ENCODE measurements at places on chromosomes 11 and 22. TPM values are rescaled to one million over a fixed set of nuclear protein-coding genes. Genes with fewer than 3 reads are reported as not detected.

DNA sequence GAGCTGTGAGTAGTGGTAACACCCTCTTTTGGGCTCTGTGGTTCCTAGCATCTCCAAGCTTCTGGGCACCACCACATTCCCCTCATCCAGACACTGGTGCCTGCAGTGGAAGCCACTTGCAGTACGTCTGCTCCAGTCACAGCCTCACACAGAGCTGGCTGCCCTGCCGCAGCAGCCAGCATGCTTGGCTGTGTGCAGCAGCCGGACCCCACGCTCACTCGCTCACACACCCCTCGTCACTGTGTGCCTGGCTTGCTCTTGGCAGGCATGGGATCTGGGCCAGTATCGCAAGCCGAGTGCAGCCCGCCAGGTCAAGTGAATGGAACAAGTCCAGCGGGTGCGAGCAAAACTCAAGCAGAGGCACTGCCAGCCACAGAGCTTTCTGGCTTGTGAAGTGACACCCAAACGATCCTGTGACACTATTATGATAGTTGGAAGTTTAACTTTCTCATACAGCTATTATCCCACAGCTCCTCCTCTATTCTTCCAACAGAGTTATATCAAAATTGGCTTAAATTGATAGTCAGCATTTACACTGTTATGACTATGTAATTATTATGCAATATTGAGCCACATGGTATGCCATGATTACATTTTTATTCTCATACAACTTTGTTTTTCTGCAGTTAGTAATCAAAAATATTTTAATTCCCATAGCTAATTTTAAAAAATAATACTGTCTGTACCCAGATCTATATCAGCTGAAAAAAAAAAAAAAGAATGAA, 89.0 kb downstream of the CCDC73 start:
- no peak overlapping the region for H3K4me3 ChIP-seq
- no peaks in the 10 kb centered on the region for H3K36me3 ChIP-seq
- H3K27me3 ChIP-seq, result peaks cover 12% of the 10 kb centered on the region
- no peak overlapping the region for H3K27ac ChIP-seq

DMC1 gene
- total RNA-seq, result 0.51 TPM

DNA sequence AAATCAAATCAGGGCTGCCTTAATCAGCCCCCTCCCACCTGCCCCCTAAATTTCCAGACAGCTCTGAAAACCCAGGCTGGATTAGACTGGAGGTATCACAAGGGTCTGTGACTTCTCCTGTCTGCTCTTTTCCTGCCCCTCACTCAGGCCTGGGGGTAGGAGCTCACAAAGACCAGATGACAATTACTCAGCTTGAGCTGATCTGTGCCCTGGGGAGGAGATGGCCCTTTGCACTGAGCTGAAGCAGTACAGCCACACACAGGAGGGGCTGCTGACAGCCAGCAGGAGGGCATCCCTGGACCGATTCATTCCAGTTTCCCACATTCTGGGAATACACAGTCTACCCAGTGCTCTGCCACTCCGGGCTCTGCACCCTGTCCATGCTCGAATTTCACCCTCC, 4.2 kb downstream of the ABCC8 start:
- H3K27me3 ChIP-seq, result peaks cover 74% of the 10 kb centered on the region
- no peaks in the 10 kb centered on the region for H3K36me3 ChIP-seq
- H3K4me1 ChIP-seq, result peaks cover 9% of the 10 kb centered on the region
- H3K27ac ChIP-seq, result no peak overlapping the region

GRCh38 chr11:9219572-9219971, 45.6 kb downstream of the DENND5A start:
- no peak for DNase-seq
- peak overlapping the region; percentile 82 for H3K27ac ChIP-seq
- peaks cover 25% of the 10 kb centered on the region for H3K4me1 ChIP-seq
- H3K27me3 ChIP-seq, result no peaks in the 10 kb centered on the region
- no peak overlapping the region for H3K4me3 ChIP-seq

TIRAP gene
- 9.8 TPM for total RNA-seq

DNA sequence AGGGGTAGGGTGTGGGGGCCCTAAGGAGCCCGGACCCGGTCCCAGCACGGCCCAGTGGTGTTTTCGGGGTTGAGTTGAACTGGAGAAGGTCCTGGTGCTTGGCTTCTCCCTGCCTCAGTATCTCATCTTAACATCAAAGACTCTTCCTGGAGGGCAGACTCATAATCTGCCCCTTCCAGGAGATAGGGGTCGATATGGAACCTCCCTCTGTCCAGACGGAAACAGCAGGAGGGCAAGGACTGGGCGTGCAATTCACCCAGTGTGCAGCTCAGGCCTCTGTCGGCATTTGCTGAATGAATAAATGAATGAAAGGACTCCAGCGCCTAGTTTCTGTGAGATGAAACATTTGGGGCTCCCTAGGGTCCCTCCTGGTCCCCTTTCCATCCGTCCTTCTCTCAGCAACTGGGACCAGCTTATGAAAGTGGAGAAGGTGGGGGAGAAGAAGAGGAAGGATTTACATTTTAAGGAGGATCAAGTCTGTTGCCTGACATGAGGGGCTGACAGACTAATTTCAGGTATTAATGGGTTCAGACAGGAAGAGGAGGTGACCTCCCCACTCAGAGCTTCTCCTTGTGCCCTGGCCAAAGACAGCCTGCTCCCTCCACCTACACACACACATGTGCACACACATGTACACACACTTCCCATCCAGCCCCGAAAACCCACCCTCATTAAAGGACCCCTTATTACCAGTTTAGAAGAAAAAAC, 1.1 kb upstream of the SHISA8 start:
- H3K27me3 ChIP-seq, result peaks cover 40% of the 10 kb centered on the region
- peaks cover 10% of the 10 kb centered on the region for H3K4me1 ChIP-seq
- H3K27ac ChIP-seq, result no peak overlapping the region
- H3K4me3 ChIP-seq, result no peak overlapping the region
- no peaks in the 10 kb centered on the region for H3K36me3 ChIP-seq
